ENCODE measurements at places on chromosomes 7 and 10. TPM values are rescaled to one million over a fixed set of nuclear protein-coding genes. Genes with fewer than 3 reads are reported as not detected.

The RET gene
- 1.0 TPM for total RNA-seq

DNA sequence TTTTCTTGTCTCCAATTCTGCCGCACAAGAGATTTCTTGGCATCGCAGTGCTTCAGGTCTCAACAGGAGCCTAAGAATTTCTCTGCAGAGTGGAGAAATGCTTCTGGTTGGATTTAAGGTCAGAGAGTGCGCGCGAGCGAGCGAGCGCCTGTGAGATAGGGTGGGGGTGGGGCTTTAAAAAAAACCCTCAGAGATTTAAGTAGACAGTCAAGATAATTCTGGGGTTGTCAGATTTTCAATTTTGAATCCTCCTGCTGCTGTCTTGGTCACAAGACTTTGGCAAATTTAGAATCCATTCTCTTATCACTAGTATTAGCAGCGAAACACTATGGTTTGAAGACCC lies 49.7 kb downstream of the CPEB3 start:
- DNase-seq, result no peak

The COBL gene
- total RNA-seq, result 0.67 TPM

DNA sequence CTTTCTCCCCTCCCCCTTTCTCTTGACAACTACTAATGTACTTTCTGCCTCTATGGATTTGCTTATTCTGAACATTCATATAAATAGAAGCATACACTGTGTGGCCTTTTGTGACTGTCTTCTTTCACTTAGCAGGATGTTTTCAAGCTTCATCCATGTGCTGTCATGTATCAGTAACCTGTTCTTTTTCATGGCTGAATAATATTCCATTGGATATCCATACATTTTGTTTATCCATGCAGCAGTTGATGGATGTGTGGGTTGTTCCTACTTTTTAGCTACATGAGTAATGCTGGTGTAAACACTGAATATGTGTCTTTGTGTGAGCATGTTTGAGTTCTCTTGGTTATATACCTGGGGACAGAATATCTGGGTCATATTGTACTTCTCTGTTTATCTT lies 107.6 kb downstream of the TRRAP start:
- DNase-seq, result no peak

DNA sequence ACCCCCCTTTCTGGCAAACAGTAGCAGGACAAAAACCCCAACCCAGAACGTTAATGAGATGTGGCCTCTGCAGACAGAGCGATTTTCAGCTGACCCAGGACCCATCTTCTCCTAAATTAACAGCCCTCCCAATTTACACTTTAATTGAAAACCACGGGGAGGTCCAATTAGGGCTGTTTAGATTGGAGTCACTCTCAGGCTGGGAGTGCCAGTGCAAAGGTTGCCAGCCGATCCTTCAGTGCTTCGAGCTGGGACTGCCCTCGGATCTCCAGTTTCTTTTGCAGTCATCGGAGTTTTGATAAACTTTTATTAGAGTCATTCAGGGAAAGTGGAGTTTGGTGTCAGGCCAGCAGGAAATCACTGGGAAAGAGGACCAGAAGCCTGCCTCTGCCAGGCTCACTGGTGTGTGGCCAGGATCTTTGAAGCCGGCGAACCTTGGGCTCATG lies 108.0 kb downstream of the DOCK1 start:
- DNase-seq, result no peak

Measured in posterior vena cava (tissue), 2 donors.